ENCODE measurements at places on chromosomes 6 and 20.

DNA sequence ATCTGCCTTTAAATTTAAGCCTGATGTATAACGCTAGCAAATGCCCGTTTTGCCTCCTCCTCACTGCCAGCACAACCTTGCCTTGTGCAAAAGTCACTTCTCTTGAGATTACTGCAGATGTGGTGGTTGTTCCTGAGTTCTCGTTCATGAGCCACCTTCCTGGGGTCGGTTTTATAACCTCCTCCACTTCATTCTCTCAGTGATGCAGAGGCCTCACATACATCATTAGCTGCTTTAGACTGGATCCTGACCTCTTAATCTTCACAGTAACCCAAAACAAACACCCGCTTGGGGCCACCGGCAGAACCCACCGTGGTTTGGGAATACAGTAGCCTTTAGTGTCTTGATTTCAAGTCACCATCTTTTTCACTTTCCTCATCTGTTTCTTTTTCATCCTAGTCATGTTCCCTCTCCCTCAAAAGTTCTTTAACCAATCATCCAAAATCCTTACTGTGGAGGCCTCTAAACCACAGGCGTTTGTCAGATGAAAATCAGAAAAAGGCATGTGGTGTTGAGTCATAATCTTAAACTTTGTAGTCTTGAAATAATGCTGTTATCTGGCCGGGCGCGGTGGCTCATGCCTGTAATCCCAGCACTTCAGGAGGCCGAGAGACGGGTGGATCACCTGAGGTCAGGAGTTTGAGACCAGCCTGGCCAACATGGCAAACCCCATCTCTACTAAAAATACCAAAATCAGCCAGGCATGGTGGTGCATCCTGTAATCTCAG, 430.3 kb upstream of the SOX4 start:
- DNase-seq, result no peak

DNA sequence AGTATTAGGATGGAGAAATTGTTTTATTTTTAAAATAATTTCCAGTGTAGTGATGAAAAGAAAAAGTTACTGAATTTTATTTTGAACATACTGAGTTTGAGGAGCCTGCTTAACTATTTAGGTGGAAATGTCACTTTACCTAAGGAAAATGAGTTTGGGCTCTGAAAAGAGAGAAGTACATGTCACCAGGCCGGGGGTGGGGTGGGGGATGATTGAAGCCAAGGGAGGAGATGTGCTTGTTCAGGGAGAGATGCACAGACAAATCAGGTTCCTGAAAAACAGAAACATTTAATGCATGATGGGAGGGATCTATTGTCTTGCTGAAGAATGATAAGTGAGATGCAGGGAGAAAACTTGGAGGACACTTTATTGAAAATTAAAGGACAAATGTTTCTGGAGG, 71.3 kb downstream of the PLCB1 start:
- DNase-seq, result no peak

DNA sequence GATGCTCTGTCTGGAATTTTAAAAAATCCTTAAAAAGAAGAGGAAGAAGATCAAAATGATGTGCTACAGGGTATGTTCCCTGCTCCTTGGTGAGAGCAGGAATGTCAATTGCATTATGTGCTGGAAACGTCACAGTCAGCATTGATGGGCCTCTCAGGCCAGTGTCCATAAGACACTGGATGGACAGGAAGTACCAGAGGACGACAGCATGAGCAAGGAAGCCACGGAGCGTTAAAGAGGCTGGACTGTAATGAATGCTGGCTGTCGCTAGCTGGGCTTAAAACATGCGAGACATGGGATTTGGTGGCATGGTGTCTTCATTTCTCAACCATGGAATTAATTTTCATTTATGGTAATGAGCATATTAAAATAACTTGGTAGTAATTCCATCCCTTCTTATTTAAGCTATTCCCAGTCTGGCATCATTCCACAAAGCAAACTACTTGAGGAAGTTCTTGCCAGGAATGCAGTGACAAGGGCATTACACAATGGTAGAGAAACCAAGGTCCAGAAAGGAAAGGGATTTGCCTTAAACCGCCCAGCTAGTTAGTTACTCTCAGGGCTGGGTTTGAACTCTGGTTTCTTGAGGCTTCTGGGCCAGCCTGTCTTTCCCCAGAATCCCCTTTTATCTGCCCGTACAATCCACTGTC, 166.6 kb upstream of the SOX4 start:
- DNase-seq, result no peak

GRCh38 chr6:149336609-149336928, 19.1 kb downstream of the TAB2 start:
- DNase-seq, result no peak

DNA sequence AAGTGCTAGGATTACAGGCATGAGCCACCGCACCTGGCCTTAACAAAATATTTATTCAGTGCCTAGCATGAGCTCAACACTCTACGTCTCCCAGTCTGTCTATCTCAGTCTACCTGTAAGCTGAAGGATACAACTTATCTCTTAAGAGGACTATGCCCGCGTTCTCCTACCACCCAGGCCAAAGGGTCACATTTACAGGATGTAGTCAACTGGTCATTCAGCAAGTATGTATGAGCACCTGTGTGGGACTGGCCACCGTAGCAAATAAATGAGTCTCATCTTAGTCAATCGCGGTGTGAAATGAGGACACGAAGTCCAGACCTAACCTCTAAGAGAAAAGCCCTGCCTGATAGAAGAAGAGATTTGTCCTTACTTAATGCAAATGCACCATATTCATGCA, 49.9 kb downstream of the MUC22 start:
- DNase-seq, result no peak

DNA sequence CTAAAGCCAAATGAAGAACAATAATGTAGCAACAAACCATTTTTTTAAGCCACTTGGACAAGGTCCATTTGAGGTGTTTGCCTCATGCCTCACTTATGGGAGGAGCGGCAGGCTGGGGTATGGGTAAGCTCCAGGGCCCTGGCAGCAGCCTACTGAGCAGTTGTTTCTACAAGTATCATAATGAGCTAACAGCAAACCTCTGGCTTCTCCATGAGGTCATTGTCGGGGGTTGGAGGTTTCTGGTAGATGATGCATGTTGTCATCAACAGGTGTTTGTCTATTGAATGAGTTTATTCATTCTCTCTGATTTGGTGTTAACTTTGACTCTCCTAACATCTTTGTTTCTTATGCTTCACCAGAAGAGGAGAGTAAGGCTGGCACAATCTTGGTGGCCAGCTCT, 150.7 kb downstream of the TBC1D7 start:
- no peak for DNase-seq

DNA sequence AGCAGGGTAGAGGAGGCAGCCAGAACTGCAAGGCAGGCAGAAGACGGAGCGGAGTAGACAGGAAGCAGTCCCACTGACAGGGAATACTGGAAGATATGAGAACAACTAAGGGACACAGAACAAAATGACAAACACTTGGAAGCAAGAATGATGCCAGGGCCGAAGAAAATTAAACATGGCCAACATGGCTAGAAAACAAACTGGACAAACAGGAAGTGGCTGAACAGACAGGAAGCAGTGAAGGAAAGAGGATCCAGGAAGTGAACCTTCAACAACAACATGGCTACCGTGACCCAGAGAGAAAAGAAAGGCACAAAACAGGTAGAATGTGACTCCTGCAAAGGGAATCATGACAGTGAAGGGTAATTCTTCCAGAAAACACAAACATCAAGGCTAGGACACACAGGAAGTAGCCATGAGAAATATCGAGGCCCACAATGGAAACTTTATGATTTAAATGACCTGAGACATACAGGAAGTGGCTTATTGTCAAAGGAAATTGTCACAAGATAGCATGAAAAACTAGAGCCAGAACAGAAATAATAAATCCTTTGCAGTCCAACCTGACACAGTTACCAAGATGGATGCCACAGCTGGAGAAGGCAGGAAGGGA, 9.1 kb downstream of the COL11A2 start:
- DNase-seq, result no peak

GRCh38 chr20:57175397-57176010, 90.9 kb downstream of the BMP7 start:
- DNase-seq, result no peak

DNA sequence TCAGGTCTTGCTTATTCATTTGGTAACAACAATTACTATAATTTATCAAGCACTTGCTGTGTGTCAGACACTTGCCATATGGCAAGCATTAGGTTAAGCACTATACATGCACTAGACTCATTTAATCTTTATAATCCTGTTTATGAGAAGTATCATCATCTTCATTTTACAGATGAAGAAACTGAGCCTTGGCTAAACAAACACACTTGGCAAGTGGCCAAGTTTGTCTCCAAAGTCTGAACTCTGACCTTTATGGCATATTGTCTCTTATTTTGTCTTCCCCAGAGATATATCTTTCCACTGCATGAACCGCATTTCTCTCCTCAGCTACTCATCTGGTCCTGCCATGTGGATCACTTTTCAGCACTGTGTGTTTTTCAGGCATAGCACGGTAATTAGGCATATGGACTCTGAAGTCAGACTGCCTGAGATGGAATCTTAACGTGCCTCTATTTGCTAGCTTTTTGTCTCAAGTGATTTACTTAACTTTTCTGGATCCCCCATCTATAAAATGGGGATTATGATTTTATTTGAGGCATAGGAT, 4.7 kb downstream of the ADGRF5 start:
- DNase-seq, result no peak

GRCh38 chr6:27761391-27761790, 150.8 kb downstream of the OR2B2 start:
- DNase-seq, result peak; percentile 69

DNA sequence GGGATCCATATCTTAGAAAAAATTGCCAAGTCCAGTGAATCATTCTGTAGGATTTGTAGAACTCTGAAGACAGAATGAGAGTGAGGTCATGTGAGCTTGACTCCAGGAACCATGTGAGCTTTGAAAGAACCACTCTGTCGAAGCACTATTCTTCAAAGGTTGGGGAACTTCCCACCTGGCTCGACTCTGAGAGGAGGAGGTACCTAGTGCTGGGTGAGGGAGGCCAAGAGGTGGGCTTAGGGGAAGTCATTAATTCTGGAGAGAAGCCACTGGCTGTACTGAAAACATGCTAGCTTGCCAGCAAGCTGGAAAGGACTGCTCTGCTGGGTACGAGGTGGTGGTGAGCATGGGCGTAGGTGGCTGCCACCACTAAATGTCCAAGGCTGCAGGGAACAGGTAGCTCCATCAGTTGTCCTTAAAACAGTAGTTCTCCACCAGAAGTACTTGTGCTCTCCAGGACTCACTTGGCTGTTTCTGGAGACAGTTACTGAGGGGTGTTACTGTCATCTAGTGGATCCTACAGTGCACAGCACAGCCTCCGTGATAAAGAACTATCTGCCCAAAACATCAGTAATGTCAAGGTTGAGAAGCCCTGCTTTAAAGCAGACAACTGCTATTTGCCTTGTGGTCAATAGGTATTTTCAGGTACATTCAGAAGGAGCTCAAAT, 34.7 kb upstream of the SYNJ2 start:
- DNase-seq, result peak; percentile 72

- DNase-seq, result peak; percentile 56
Observed at GRCh38 chr6:84774157-84774984, 10.0 kb upstream of the TBX18 start.

GRCh38 chr20:19407736-19408135, 195.3 kb downstream of the SLC24A3 start:
- no peak for DNase-seq

GRCh38 chr20:11170025-11170424, 496.2 kb upstream of the JAG1 start:
- DNase-seq, result no peak

DNA sequence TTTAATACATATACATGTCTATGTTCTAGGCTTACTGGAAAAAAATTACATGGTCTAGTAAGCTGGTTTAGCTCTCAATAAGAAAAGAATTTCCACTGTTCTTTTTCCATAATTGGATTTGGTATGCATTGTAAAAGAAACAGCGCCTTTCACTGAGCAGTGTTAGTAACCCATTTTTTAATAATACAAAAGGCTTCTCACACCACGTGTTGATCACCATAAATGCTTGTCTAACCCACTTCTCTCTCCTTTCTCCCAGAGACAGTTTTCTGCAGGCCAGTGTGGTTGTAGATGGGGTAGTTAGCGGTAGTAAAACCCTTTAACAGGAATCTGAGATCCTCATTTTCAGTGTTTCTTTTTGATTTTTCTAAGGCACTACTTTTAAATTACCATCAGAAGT, 348.7 kb upstream of the MANEA start:
- no peak for DNase-seq

DNA sequence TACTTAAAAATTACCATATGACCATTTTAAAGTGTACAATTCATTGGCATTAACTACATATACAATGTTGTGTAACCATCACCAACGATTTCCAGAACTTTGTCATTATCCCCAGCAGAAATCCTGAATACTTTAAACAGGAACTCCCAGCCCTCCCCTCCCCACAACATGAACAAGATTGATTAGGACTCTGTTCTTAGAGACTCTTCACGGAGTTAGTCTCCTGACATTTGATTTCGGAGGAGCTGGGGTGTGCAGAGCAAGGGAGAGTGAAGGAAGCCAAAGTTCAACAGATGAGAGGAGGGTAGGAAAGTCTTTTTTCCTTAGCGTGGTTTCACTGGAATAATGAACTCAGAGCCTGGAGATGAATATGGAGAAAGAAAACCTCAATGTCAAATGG, 17.2 kb upstream of the QKI start:
- no peak for DNase-seq

- DNase-seq, result no peak
Observed at GRCh38 chr6:36150283-36150682, 20.0 kb downstream of the MAPK13 start.

DNA sequence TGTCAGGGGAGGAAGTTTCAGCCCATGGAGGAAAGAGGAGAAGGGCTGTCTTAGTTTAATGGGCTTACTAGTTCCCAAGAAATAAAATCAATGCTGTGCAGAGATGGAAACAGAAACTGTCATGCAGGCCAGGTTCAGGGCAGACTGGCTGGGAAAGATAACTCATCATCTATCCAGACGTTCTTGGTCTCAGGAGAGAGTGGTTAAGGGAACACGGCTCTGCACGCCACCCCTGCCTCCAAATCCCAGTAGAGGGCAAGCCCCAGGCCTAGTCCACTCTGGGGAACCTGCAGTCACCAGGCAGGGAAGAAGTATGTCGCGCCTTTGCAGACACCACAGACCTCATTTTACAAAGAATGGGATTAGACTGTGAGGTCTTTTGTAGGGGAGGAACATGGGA, 12.5 kb downstream of the ALDH8A1 start:
- DNase-seq, result no peak

GRCh38 chr20:22716821-22717351, 132.5 kb upstream of the FOXA2 start:
- no peak for DNase-seq

DNA sequence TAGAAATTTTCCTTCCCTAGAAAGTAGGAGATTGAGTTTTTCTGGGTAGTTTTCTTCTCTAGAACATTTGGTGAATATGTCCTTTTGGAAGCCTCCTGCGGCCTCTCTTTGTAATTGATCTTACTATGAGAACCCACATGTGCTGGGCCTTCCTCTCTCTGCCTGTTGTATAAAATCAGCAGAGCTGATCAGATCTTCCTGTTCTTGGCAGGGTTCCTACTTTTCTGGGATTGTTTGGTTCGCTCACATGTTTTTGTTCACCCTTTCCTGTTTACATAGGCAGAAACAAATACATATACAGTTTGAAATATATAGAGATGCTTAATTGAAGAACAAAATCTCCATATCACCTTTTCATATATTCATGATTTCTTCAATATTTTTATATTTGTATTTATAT, 57.8 kb downstream of the IL22RA2 start:
- DNase-seq, result no peak

Measured in GM13976 (cell line).